ENCODE measurements at places on chromosomes 5 and 9.
A peak's percentile ranks its signal among the peaks of the same experiment; 100 is the strongest.

DNA sequence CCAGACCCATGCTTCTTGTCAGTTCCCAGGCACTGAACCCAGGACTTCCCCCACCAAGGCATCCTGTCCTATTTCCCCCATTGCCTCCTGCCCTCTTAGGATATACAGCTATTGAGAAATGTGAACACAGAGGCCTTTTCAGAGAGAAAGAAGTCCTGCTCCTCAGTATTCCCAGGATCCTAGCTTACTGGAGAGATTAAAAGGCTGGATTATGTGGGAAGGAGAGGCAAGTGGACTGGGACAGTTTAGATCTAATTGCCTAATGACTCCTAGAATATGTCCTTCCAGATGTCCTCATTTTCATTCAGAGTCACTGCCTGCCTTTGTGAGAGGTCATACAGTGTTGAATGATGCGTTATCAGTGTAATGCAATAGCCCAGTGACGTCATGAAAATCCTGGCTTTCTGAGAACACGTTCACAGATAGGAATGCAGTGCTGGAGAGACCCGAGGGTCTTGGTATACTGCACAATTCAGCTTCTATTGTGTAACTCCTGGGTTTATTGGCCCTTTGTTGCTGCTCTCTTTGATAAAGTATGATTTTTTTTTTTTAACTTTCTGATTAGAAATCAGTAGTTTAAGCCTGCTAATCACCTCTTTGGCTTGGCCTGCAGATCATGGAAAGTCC is 26.2 kb downstream of the WWC1 start:
- peak; percentile 96 for DNase-seq

GRCh38 chr9:107704774-107705173 is 215.2 kb upstream of the KLF4 start:
- DNase-seq = no peak

GRCh38 chr9:89661391-89661949 is 56.7 kb downstream of the GADD45G start:
- DNase-seq = no peak

DNA sequence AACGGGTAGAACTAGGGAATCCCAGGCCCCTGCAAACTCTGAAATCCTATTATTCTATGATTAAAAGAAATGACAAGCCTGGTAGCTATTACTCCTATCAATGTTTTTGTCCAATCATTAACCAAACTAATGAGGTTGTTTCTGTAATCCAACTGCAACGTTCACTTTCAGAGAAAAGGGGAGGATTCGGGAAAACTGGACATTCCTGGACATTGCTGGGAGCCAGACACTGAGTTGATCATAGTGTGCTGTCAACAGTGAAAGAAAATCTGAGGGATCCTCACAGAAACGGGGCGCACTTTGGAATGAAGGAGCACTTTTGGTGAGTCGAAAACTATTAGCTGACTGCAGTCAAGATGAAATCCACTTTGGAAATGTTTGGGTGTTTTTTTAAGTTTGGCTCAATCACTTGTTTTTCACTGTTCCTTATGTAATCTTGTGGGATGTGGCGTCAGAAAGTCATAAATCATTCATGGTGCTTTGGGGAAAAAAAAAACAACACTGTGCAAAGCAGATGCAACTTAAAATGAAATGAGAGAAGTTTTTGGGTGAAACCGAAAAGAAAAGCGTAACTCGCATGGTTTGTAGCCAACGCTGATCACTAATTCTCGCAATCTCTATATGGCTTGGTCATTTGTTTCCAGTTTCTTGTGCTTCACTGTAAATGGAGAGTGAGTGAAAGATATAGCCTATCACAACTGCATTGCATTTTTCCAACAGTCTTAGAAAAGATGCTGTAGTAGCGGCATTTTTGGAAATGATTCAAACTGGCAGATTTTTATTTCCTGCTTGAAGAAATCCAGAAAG is 51.2 kb upstream of the ADRA1B start:
- no peak for DNase-seq

- DNase-seq = no peak
Measured at GRCh38 chr9:93968451-93969327, 13.5 kb upstream of the BARX1 start.

- no peak for DNase-seq
Measured at GRCh38 chr9:122265149-122265915, 650 bp downstream of the MRRF start.

DNA sequence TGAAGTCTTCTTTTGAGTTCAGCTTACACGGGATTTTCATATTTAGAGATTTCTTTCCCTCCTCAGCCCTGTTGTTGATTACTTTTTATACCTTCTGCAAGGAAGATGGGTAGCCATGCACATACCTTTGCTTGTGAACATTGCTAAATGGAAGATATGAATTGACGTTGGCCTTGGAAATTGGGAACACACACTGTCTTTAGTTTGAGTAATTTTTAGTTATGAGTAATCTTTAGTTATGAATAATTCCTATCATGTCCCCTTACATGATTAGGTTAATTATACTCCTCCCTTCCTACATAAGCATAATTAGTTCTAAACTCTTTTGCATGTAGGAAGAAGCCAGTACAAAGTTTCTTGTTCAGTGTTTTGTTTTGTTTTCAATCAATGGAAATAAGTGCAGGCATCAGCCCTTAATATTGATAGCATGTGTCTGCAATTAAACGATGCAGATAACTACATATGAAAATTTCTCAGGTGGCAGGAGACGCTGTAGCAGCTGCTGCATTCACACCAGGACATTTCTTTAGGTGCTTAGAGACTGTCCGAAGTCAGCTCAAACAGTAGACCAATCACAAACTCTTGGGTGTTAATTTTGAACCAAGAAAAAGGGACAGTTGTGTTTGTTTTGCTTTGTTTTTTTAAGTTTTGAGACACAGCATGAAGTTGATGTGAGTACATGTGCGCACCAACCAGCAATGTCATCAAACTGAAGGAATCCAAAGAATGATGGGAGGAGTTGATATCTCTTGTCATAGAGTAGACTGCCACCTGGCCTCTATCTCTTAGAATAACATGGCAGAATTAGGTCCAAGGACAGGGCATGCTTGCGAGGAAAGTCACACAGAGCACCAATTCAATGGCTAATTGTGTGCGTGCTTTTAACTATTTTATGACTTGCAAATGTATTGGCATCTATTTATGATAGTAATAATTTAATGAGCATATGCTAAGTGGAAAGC is 51.4 kb downstream of the SMARCA2 start:
- no peak for DNase-seq

DNA sequence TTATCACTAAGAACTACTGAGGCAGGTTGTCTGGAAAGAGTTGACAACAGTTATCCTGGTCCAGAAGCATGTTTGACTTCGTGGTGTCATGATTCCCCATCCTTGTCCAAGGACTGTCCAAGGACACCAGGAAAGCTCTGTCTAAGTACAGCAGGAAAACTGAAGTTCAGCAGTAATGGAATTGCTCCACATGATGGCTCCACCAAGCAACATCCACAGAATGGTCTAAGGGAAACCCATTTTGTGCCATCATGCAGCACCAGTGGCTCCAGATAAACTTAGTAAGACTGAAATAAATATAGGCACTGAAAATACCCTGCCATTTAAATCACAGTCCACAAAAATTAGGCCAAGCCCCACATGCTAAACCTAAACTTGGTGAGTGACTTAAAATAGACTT is 192.8 kb downstream of the CDH18 start:
- peak; percentile 22 for DNase-seq

DNA sequence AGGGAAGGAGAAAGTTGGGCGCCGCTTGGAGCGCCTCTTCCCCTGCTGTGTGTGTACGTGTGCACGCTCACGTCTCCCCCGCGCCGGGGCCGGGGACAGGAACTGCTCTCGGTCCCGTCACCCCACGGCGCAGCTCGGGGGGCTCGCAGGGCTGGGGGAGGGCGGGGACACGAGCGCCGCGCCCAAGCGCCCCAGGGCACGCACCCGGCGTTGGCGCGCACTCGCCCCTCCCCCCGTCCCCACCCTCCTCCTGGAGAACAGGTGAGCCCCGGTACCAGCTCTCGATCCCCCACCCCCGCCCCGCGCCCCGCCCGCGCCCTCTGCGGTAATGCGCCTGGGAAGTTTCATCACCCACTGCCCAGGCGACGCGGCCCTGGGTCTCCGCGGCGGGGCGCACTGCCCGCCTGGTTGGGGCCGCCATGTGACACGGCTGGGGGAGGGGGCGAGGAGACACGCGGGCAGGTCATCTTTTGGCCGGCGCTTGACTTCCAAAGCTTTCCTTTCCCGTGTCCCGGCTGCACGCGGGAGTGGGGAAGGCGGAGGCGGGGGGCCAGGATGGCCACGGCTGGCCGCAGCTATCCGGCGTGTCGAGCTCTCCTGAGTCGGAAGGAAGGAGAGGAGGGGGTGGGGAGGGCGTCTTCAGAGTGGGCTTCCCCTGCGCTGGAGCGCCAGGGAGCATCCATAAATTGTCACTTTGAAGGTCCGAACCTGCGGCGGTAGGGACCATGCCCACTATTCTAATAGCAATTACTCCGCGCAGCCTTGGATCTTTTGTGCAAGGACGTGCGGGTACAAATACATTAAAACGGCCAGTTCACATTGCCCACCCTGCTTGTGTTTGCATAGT is 1.5 kb upstream of the STC2 start:
- no peak for DNase-seq

DNA sequence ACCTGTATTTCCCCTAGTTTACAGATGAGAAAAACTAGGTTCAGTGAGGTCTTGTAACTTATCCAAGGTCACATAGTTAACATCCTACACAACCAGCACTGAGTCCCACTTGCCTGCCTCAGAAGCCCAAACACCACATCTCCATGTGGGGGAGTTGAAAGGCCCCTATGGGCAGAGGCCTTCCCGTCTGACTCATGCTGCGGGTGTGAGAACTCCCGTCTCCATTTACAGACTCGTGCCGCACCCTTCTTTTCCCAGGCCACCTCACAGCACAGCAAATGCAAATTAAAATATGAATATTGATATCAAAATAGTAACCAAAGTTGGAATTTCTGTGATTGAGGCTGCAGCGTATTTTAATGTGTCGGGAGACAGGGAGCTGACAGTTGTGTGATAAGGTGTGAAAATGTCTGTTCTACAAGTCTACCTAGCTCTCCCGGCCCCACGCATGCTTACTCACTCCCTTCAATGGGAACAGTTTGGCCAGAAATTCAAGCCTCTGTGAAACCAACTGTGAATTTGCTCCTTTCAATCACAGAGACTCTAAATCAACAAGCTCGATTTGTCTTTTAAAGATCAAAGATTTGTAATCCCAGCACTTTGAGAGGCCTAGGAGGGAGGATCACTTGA is 90.1 kb downstream of the CRB2 start:
- peak; percentile 35 for DNase-seq

DNA sequence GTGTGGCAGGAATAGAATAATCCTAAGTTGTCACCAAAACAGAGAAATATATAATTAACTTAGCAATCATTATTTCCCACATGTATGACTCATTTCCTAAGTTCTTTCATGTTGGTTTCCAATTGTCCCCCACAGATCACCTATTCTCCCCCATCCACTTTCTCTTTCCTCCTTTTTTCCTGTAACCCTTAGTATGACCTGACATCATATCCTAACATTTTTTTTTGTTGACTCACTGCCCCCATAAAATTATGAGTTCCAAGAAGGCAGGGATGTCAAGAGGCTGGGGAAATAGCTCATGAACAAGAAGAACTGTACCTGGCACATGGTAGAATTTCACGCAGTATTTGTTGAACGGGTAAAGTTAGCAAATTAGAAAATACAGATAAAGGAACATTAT is 186.7 kb downstream of the DCP2 start:
- no peak for DNase-seq

GRCh38 chr5:176365351-176366231 is at the start of gene ARL10:
Gene ARL10 (plus strand): TSS chr5:176365487. CDS start chr5:176365564, 77 bp downstream.
- peak; percentile 24 for DNase-seq

DNA sequence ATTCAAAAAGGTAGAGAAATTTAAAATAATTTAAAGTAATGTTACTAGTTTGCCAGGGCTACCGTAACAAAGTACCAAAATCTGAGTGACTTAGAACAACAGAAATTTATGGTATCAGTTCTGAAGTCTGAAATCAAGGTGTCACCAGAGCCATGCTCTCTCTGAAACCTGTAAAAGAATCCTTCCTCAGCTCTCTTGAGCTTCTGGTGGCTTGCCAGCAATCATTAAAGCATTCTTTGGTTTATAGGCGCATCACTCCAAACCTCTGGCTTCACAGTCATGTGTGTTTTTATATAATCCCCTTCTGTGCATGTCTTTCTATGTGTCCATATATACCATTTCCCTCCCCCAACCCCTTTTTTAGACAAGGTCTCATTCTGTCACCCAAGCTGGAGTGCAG is 220.3 kb downstream of the COX7C start:
- DNase-seq = peak; percentile 0

DNA sequence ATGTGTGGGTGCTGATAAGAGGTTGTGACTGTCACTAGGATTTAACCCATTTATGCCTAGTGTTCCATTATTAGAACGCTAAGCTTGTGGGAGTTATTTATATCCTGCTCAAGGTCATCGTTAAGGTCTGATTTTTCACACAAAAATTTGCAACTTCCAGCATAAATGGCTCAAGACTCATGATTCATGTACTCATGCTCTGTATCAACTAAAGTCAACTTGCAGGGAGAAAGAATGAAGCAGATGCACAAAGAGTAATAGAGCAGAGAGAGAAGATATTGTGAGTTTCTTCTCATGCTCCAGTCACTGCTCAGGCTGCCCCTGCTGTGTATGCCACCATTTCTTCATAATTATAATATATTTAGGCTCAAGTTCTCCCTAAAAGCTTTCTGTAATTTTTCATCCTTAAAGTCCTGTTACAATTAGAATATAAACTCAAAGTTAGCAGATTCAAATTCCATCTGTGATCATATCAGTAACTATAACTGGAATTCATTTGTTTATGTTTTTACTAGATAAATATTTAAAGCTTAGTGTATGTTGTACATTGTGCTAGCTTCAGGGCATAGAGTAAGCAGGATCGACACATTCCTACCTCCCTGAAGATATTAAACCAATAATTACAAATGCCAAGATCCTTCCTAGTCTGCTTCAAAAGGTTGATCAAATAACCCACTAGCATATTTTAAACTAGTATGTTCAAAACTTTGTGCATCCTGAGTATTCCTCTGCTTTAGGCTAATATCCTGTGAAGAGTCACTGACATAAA is 136.7 kb downstream of the NUDT12 start:
- no peak for DNase-seq

DNA sequence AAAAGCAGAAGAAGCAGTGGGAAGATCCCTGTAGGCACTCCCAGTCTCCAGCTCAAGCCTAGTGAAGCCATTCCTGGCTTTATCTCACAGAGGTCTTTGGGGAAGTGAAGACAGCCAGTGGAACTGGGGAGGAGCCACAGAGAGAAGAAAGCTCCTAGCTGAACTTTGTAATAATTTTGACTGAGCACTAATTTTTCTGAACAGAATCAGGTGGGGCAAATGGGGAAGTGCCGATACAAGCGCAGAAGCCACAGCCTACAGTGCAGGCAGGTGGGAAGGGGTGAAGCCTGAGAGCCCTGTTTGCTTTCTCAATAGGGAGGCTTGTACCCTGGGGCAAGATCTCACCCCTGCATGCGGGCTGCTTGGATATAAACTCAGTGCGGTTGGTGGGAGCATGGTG is 48.4 kb upstream of the SNAPC3 start:
- no peak for DNase-seq

- DNase-seq = no peak
Measured at GRCh38 chr9:134730011-134730760, 88.6 kb downstream of the COL5A1 start.

DNA sequence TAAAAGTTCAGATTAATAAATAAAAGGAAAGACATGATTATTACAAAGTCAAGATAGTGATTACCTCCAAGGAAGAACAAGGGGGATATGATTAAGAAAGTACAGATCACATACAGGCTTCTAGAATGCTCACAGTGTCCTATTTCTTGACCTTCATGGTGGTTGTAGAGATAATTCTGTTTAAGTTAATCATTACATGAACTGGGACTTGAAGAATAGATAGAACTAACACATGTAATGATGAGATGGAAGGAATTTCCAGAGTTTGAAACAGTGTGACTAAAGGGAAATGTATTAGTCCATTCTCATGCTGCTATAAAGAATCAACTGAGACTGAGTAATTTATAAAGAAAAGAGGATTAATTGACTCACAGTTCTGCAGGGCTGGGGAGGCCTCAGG is 72.7 kb downstream of the LURAP1L start:
- no peak for DNase-seq

Measured in skeletal muscle cell (primary cell).